ENCODE measurements at places on chromosomes 4 and X. TPM values are rescaled to one million over a fixed set of nuclear protein-coding genes. Genes with fewer than 3 reads are reported as not detected.

Gene CFP
- total RNA-seq, result 3.0 TPM

- no peak overlapping the region for H3K27ac ChIP-seq
- H3K27me3 ChIP-seq, result peaks cover 24% of the 10 kb centered on the region
- H3K4me1 ChIP-seq, result peaks cover 4% of the 10 kb centered on the region
- DNase-seq, result no peak
- H3K4me3 ChIP-seq, result no peak overlapping the region
These were observed 81.9 kb upstream of the QRFPR start for GRCh38 chr4:121462660-121463261.

Gene VCX3B
- total RNA-seq, result not detected

DNA sequence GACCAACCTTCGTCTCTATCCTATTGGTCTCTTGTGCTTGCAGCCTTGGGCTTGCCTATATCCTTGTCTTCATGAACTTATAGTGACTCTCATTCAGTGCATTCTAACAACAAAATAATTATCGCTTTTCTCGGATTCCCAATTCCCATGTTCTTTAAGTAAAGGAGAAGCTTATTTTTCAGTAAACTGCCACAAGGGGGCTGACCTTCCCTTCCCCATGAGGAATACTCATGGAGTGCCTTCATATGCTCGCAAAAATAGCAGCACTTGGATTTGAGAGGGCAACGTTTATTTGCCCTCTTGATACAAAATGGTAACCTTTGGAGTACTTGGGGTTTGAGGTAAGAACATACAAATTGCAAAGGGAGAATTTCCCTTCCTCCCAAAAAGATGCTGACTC is 183.2 kb upstream of the TENT5D start:
- H3K27me3 ChIP-seq, result no peaks in the 10 kb centered on the region
- no peaks in the 10 kb centered on the region for H3K36me3 ChIP-seq
- H3K4me1 ChIP-seq, result no peaks in the 10 kb centered on the region
- no peak for DNase-seq

DNA sequence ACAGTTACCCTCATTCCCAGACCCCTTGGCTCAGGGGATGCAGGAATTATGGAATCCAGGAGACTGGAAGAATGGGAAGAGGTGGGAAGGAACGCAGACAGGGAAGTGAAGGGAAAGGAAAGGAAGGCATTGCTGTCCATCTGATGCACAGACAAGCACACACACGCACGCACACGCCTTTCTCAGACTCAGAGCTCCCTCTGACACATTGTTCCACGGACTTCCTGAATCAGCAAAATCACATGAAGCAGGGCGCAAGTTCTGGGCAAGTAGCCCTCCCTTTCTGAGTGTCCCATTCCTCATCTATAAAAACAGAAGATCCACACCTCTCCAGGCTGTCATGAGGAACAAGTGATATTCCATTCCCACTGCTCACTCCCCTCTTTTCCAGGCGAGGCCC is 13.2 kb downstream of the IQSEC2 start:
- H3K27me3 ChIP-seq, result peaks cover 9% of the 10 kb centered on the region
- H3K27ac ChIP-seq, result no peak overlapping the region
- H3K4me1 ChIP-seq, result peaks cover 13% of the 10 kb centered on the region

Gene ARSJ
- not detected for total RNA-seq

Gene IL15
- 0.59 TPM for total RNA-seq

GRCh38 chr4:116361790-116362189 is 723.6 kb downstream of the TRAM1L1 start:
- no peaks in the 10 kb centered on the region for H3K4me1 ChIP-seq
- H3K4me3 ChIP-seq, result no peak overlapping the region
- no peak for DNase-seq
- no peaks in the 10 kb centered on the region for H3K36me3 ChIP-seq

Measured in activated T-helper 2 cell treated with anti-CD3 and anti-CD28 coated beads, Interferon-gamma antibody, Interleukin-2, Interleukin-4, amounts not matched to agents 10 μg/mL and 5 μg/mL and 100 μg/mL, durations not matched to agents 14 hours and 24 hours and 36 hours (primary cell).